ENCODE measurements at places on chromosomes 5 and 9.
A peak's percentile ranks its signal among the peaks of the same experiment; 100 is the strongest.

DNA sequence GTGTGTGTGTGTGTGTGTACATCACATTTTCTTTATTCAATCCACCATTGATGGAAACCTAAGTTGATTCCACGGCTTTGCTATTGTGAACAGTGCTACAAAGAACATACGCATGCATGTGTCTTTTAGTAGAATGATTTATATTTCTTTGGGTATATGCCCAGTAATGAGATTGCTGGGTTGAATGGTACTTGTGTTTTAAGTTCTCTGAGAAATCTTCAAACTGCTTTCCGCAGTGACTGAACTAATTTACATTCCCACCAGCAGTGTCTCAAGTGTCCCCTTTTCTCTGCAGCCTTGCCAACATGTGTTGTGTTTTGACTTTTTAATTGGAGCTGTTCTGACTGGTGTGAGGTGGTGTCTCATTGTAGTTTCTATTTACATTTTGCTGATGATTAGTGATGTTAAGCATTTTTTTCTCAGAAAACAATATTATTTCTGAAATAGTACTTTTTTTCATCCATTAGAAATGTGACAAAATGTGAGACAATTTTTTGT lies 769.7 kb downstream of the TAF11L14 start:
- no peak for DNase-seq

- no peak for DNase-seq
Observed at GRCh38 chr9:1096155-1096964, 46.2 kb downstream of the DMRT2 start.

DNA sequence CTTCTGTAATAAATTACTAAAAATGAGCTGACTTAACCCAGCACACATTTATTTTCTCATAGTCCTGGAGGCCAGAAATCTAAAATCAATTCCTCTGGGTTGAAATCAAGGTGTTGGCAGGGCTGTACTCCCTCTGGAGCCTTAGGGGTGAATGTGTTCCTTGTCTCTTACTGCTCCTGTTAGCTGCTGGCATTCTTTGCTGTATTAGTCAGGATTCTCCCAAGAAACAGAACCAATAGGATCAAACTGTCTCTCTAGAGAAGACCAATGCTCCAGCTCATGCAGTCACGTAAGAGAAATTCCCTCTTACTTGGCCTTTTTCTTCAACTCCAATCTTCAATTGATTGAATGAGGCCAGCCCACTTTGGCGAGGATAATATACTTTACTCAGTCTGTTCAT lies 15.3 kb upstream of the CD180 start:
- DNase-seq, result no peak

DNA sequence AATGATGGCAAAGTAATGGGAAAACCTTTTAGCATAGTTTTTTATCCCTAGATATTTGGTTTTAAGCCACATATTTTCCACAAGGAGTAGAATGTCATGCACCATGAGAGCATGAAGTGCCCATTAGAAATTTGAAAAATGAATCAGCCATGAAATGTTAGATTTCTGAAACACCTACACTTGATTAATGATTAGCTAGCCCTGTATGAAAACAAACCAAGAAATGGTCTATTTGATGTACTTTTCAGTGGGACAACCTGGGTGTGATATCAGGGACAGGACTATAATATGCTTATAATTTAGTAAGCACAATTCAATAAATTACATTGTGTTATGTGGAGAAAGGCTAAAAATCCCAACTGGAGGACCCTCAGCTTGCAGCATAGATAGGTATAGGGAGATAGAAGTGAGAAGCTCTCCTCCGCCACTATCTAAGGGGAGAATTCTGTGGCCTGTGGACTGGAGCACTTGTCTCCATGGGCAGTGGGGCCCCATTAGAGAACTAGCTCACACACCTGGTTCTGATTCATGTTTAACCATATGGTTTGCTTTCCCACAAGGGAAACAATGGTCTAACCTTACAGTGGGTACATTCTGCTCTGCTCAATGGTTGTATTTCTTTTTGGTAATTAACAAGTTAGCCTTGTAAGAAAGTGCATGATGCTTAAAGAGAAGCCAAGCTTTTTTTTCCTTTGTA lies 35.2 kb downstream of the NUP214 start:
- no peak for DNase-seq

DNA sequence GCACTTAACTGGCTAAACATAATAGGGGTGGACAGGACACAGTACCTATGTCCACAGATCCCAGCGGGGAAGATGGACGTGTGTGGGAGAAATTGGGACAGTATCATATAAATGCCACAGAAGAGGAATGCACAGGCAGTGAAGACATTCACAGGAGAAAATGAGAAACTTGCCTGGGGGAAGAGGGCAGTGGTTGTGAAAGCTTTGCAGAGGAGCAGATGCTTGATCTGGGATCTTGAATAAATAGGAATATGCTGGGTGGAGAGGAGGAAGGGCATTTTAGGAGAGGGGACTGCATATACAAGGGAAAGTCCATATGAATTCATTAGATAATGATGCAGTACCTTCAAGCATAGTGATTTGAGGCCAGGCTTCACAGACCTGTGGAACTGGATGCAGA lies 13.6 kb downstream of the TMEM268 start:
- no peak for DNase-seq

DNA sequence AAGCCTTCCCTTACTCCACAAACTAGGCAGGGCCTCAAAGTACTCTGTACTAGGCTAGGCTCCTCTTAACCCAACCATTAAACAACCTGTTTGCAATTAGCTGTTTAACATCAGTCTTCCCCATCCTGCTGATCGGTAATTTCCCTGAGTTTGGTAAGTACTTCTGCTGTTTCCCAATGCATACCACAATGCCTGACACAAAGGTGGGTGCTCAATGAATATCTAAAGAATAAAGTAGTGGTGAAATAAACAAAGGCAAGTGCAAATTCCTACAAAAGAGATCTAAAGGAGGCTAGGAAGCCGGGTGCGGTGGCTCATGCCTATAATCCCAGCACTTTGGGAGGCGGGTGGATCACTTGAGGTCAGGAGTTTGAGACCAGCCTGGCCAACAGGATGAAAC lies 25.0 kb downstream of the FBXW2 start:
- DNase-seq, result no peak

DNA sequence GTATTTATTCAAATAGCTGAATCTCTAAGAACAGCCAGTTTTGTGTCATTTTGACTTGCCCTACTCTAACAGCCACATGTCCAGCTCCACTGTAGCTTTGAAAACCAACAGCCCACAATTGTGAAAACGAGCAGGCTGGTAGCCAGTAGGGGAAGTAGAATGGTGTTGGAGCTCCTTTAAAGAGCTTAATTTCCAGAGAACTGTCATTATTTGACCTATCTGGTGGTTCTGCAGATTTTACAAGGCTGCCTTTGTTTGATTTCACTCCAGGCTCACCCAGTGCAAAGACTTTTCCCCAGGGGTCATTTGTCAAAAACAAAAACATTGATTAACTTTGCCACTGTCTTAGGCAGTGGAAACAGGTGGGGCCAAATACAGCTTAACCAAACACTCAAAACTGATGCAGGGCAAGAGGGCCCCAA lies 3.2 kb upstream of the PJA2 start:
- no peak for DNase-seq

DNA sequence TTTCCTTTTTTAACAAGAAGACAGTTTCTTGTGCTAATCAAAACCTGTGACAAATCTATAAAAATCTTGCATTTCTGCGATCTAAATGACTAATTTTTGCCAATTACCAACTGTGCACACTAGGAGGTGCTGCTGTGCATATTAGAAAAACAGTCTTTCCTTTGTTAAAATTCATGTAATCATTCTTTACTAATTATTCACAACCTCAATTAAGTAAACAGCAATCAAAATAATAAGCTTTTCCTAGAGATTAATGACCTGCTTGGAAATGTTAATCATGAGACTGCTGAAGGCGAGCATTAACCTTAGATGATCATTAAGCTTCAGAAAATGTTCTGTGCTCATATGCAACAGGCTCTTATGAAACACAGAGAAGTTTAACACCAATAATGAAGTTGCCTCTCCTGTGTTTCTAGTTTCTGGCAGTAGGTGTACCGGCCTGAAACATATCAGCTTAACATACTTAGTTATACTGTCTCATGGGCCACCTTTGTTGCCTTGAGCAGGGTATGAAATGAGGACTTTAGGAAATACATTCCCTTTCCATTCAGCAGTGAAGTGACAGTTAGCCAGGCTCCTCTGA lies 17.7 kb downstream of the RFESD start:
- peak; percentile 41 for DNase-seq

DNA sequence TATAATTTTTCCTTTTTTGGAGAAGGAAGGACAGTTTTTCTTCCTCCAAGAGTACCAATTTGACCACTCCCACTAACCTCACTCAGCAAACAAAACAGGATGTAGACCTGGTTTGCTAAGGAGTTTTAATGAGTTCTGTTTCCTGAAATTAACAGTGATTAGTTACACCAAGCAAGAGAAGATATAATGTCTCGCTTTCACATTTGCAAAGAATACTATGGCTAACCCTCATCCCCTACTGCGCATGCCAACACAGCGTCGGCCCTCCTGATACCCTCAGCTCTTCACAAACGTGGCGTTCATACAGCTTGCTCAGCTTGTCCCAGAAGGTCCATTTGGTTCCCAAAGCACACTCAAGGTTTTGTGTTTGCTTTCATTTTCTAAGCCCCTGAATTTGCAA lies 41.9 kb upstream of the IPPK start:
- DNase-seq, result peak; percentile 58

DNA sequence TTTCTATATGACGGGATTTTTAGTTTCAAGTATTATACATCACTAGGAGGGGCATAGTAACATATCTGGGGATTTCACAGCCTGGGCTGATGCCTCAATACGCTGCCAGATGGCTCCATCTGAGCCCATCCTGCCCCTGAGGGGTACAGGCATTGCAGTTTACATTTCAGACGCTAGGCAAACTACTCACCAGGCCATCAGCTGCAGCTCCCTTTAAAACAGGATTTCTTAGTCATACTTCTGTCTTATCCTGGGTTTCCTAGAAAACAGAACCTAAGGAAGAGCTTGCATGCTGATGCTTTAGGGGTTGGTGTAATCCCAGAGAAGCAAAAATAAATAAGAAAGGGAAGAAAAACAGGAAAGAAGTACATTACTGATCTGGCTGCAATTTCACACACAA lies 372.8 kb upstream of the PIK3R1 start:
- DNase-seq, result no peak

- DNase-seq, result no peak
Observed at GRCh38 chr9:76911971-76912370, 6.1 kb upstream of the PRUNE2 start.

GRCh38 chr9:133842721-133843227 lies 104.6 kb upstream of the SARDH start:
- DNase-seq, result no peak

DNA sequence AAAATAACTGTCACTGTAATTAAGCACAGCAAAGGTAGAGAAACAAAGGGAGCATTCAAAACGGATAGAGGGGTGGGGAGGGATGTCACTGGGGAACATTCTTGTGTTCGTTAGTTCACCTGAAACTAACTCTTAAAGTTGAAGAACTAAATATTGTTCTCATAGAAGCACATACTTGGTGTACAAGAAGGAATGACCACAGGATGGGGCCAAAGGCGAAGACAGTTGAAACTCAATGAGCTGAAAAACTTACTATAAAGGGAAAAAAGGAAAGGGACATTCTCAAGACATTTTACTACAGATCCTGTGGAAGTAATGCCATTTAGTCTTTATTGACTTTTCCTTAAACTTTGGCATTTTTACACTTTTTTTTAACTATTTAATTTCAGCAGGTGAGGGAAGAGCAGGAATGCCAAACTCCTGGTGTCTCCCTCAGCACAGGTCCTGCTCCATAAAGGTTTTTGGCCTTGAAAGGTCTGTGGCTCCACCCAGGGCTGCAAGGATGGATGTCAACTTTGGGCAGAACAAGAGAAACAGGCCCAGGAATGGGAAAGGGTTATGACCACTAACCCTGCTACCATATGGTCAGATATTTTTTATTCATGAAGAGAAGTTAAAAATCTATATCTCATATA lies 197.6 kb upstream of the RASA1 start:
- DNase-seq, result no peak

DNA sequence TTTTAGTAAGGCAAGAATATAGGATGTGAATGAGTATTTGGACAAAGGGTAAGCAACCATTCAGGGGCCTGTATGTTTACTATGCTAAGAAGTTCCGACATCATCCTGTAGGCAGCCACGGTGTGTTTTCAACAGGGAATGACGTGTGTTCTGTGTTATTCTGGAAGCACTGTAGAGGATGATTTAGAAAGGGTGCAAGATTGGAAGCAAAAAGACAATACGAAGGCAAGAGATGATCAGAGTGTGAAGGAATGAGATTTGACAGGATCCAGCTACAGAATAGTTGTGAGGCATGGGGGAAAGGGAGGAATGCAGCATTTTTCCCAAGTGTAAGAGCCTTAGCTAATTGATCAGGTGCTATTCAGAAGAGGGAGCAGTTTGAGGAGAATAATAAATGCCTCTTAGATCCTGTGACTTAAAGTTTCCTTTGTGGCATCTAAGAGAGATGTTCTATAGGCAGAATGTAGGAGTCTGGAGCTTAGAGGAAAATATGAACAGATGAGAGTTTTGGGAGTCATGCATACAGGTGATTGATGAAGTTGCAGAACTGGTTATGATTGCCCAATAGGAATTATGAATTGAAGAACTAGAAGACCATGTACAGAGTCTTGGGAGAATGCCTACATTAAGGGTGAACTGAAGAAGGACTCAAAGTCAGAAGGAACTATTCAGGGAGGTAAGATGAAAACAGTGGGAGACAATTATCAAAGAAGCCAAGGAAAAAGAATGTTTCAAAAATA lies 2.5 kb downstream of the SMC5 start:
- DNase-seq, result no peak

DNA sequence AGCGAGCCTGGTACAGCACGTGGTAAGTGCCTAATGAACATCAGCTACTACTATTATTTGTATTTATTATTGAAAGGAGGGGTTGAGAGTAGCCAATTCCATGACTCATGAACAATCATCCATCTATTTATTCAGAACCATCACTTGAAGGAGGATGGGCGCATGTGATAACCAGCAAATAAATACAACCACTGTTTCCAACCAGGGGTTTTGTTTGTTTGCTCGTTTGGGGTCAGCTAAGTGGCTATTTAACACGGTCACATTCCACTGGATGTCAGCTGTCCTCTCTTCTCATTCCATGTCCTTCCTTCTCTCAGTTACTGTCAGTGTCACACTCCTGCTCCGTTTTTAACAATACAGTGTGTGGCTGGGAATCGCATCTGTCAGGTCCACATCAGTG lies 8.6 kb downstream of the RAPGEF1 start:
- DNase-seq, result no peak

DNA sequence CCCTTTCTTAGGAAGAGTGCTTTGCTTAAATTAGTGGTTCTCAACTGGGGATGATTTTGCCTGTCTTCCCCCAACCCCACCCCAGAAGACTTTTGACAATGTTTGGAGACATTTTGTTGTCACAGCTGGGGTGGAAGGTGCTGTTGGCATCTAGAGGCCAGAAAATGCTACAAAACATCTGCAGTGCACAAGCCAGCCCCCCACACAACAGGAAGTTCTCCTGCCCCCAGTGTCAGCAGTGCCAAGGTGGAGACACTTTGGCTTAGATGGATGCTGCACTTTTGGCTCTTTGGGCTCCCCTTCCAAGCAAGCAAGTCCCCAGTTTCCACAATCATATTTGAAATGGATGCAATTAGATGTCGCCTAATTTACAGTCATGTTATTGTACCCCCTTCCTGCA lies 2.7 kb downstream of the HEMGN start:
- no peak for DNase-seq
